ENCODE measurements at places on chromosomes 7 and 10. TPM values are rescaled to one million over a fixed set of nuclear protein-coding genes. Genes with fewer than 3 reads are reported as not detected.

DNA sequence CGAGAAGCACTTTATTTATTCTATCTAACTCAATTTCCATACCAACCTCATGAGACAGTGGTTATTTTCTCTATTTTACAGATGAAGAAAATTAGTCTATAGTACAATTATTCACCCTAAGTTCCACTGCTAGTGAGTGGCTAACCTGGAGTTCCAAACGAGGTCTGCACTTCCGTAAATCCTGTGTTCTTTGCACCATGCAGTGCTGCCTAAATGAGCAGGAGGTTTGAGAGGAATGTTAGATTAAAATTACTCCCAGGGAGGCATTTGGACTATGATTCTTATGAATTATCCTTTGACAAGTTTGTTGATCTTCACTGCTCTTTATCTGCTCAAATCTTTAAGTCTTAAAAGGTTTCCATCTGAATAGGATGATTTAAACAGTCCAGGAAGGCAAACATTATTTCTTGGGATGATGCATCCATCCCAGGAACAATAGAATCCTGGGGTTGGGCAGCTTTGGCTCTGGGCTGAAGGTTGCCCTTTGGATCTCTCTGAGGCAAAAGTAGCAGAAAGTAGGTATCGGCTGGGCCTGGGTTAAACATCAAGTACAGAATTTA is 400.8 kb downstream of the REEP3 start:
- no peak for DNase-seq
- H3K27me3 ChIP-seq: peaks cover 10% of the 10 kb centered on the region
- H3K36me3 ChIP-seq: no peaks in the 10 kb centered on the region
- H3K4me1 ChIP-seq: no peaks in the 10 kb centered on the region

MRLN gene
- not detected for total RNA-seq

- peaks cover 20% of the 10 kb centered on the region for H3K27me3 ChIP-seq
- H3K4me1 ChIP-seq: no peaks in the 10 kb centered on the region
- H3K4me3 ChIP-seq: no peak overlapping the region
Observed at GRCh38 chr7:23913016-23913415, 203.0 kb downstream of the STK31 start.

ACADSB gene
- 24.0 TPM for total RNA-seq

SAMD9L gene
- 45.6 TPM for total RNA-seq

CYP2C18 gene
- total RNA-seq: not detected

DNA sequence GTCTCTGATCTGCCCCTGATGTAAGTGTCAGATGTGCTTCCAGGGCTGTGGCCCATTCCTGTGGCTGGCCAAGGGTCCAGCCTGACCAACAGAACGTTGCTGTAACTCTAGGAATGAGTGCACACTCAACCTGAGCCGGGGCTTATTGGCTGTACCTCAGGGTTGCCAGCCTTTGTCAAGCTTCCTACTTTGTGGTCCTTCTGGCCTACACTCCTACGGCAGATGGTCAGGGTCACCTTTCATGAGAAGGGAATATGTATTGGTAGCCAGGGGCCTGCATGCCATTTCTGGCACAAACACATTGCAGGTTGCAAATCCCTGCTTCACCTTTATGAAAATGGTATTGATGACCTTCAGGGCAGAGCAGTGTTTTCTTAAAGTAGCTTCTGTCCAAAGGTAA is 64.5 kb downstream of the MTURN start:
- peaks cover 4% of the 10 kb centered on the region for H3K27me3 ChIP-seq
- H3K4me3 ChIP-seq: no peak overlapping the region
- H3K36me3 ChIP-seq: peaks cover 21% of the 10 kb centered on the region
- H3K27ac ChIP-seq: no peak overlapping the region
- DNase-seq: no peak

CRPPA gene
- total RNA-seq: 2.1 TPM

GRCh38 chr10:363152-363551 is 227.9 kb downstream of the ZMYND11 start:
- peaks cover 9% of the 10 kb centered on the region for H3K27me3 ChIP-seq
- no peak overlapping the region for H3K27ac ChIP-seq
- DNase-seq: no peak
- H3K36me3 ChIP-seq: no peaks in the 10 kb centered on the region

GRCh38 chr10:72061930-72062329 is 26.4 kb downstream of the SPOCK2 start:
- H3K36me3 ChIP-seq: no peaks in the 10 kb centered on the region
- no peaks in the 10 kb centered on the region for H3K4me1 ChIP-seq
- no peak overlapping the region for H3K4me3 ChIP-seq
- DNase-seq: no peak
- H3K27me3 ChIP-seq: no peaks in the 10 kb centered on the region

- H3K4me3 ChIP-seq: no peak overlapping the region
- H3K36me3 ChIP-seq: no peaks in the 10 kb centered on the region
- H3K27me3 ChIP-seq: peaks cover 9% of the 10 kb centered on the region
- DNase-seq: no peak
- no peak overlapping the region for H3K27ac ChIP-seq
Observed at GRCh38 chr10:13496931-13497330, 31.9 kb downstream of the BEND7 start.

DNA sequence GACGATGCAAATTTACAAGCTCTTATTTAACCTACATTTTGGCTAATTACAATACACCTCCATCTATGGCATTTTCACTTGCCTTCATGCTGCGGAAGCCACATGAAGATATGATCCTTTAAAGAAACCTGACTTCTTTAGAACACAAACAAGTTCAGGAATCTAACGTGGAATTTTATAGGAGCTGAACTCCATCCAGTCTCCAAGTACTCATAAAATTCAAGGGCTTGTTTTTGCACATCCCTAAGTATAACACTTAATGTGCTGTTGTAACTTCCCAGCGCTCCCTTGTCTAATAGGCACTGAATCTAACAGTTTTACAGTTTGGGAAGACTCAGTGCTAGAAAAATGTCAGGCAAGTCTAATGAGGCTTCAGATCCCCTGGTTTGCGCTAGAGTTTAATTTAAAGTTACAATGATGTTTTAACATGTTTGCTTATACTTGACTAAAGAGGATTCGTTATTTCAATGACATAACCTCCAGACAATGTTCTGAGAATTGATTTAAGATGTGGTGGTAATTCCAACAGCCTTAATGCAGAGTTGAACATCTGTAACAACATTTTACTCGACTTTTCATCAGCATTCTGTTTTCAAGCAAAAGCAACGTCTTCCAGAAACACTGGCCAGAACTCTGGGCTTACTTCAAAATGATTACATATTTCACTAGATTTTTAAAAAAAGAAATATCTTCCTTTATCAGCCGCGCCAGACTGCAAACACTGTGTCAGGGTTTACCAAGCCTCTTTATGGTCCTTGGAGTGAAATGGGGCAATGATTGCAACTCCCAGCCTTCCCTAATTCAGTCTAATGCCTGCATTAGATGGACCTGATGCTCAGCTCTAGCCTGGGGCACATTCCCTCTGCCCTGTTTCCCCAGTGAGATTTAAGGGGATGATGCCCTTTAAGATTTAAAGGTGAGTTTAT is 664.3 kb downstream of the KCNMA1 start:
- no peak overlapping the region for H3K4me3 ChIP-seq
- peaks cover 12% of the 10 kb centered on the region for H3K27me3 ChIP-seq
- H3K4me1 ChIP-seq: no peaks in the 10 kb centered on the region
- no peaks in the 10 kb centered on the region for H3K36me3 ChIP-seq

SEMA3A gene
- 5.0 TPM for total RNA-seq

SLF2 gene
- 27.8 TPM for total RNA-seq

DNA sequence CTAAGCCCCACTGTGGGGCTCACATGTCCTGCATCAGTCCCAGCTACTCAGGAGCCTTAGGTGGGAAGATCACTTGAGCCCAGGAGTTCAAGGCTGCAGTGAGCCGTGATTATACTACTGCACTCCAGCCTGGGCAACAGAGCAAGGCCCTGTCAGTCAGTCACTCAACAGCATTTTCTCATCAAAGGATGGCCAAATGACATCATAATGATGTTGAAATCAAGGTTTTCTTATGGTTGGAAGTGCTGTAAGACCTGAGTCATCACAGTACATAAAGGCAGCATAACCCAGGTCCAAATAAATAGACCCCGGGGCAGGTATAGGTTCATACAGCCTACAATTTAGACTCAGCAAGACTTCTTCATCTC is 341.1 kb downstream of the PARD3 start:
- H3K4me1 ChIP-seq: no peaks in the 10 kb centered on the region
- no peak overlapping the region for H3K4me3 ChIP-seq
- no peaks in the 10 kb centered on the region for H3K36me3 ChIP-seq
- H3K27ac ChIP-seq: no peak overlapping the region

GRCh38 chr7:99392659-99393354 is 15.6 kb downstream of the PDAP1 start:
- H3K36me3 ChIP-seq: no peaks in the 10 kb centered on the region
- no peaks in the 10 kb centered on the region for H3K27me3 ChIP-seq
- peak; percentile 82 for DNase-seq
- peaks cover 9% of the 10 kb centered on the region for H3K4me1 ChIP-seq

IFIT2 gene
- total RNA-seq: 1.7 TPM

GRCh38 chr10:3451516-3452172 is 279.1 kb upstream of the PITRM1 start:
- no peak overlapping the region for H3K27ac ChIP-seq
- peaks cover 30% of the 10 kb centered on the region for H3K27me3 ChIP-seq
- H3K36me3 ChIP-seq: no peaks in the 10 kb centered on the region
- no peak for DNase-seq

DNA sequence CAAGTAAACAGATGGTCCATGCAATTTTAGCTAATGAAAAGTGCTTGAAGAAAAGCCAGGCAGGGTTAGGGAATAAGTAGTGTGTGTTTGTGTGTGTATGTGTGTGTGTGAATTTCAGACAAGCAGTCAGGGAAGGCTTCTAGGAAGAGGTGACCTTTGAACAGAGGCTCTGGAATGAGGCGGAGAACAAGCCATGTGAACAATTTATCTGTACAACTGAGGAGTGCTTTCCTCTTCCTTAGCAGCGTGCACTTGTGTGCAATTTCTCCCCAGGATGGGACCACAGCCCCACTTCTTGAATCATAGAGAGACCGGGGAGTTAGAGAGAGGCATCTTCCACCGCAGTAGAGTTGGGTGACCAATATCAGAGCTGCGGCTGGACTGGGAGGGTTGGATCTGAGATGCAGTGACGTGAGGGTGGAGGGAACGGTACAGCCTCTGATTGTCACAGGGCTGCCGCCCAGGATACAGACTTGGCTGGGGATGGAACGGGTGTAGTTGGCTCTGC is 69.2 kb upstream of the FAM171A1 start:
- H3K27ac ChIP-seq: no peak overlapping the region
- H3K36me3 ChIP-seq: no peaks in the 10 kb centered on the region
- H3K4me1 ChIP-seq: no peaks in the 10 kb centered on the region
- H3K27me3 ChIP-seq: peaks cover 29% of the 10 kb centered on the region
- H3K4me3 ChIP-seq: no peak overlapping the region

STRIP2 gene
- 11.3 TPM for total RNA-seq

DNA sequence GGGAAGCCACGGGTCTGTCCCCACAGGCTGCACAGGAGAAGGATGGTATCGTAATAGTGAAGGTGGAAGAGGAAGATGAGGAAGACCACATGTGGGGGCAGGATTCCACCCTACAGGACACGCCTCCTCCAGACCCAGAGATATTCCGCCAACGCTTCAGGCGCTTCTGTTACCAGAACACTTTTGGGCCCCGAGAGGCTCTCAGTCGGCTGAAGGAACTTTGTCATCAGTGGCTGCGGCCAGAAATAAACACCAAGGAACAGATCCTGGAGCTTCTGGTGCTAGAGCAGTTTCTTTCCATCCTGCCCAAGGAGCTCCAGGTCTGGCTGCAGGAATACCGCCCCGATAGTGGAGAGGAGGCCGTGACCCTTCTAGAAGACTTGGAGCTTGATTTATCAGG is 8.1 kb downstream of the ZKSCAN1 start:
- peaks cover 28% of the 10 kb centered on the region for H3K4me1 ChIP-seq
- H3K36me3 ChIP-seq: peaks cover 4% of the 10 kb centered on the region
- no peak for DNase-seq
- no peaks in the 10 kb centered on the region for H3K27me3 ChIP-seq

GRCh38 chr7:99141841-99142726 is 1.8 kb downstream of the SMURF1 start:
- H3K4me1 ChIP-seq: peaks cover 43% of the 10 kb centered on the region
- peak overlapping the region; percentile 70 for H3K27ac ChIP-seq
- no peaks in the 10 kb centered on the region for H3K36me3 ChIP-seq
- H3K27me3 ChIP-seq: peaks cover 3% of the 10 kb centered on the region

ZWINT gene
- 59.5 TPM for total RNA-seq

DNA sequence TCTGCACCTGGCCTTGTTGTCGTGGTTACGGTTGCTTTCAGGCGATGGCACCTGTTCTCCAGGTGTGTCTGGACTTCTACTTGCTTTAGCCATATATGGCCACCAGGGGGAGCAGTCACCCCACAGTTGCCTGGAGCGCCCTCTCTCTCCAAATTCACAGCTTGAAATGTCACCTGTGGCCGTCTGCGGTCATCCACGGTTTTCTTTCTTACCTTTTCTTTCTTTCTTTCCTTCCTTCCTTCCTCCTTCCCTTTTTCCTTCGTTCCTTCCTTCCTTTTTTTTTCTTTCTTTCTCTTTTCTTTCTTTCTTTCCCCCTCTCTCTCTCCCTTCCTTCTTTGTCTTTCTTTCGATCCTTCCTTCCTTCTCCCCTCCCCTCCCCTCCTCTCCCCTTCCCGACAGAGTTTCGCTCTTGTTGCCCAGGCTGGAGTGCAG is 150.5 kb upstream of the VKORC1L1 start:
- no peaks in the 10 kb centered on the region for H3K27me3 ChIP-seq
- H3K4me3 ChIP-seq: no peak overlapping the region
- no peak overlapping the region for H3K27ac ChIP-seq
- H3K36me3 ChIP-seq: no peaks in the 10 kb centered on the region
- peaks cover 6% of the 10 kb centered on the region for H3K4me1 ChIP-seq

GRCh38 chr7:13850185-13850752 is 139.2 kb downstream of the ETV1 start:
- peak overlapping the region; percentile 75 for H3K4me3 ChIP-seq
- H3K36me3 ChIP-seq: no peaks in the 10 kb centered on the region
- peak; percentile 86 for DNase-seq
- no peaks in the 10 kb centered on the region for H3K27me3 ChIP-seq
- peak overlapping the region; percentile 71 for H3K27ac ChIP-seq

GRCh38 chr7:91634485-91635177 is 245.9 kb downstream of the MTERF1 start:
- H3K4me1 ChIP-seq: no peaks in the 10 kb centered on the region
- no peaks in the 10 kb centered on the region for H3K36me3 ChIP-seq
- no peaks in the 10 kb centered on the region for H3K27me3 ChIP-seq
- DNase-seq: no peak
- no peak overlapping the region for H3K4me3 ChIP-seq
- no peak overlapping the region for H3K27ac ChIP-seq

PNLIPRP1 gene
- not detected for total RNA-seq

UPK3B gene
- 5.0 TPM for total RNA-seq

CTAGE4 gene
- total RNA-seq: 1.7 TPM

TSPAN15 gene
- 1.4 TPM for total RNA-seq

HMX3 gene
- not detected for total RNA-seq

UTF1 gene
- not detected for total RNA-seq

SPDYE6 gene
- total RNA-seq: not detected

LRRC61 gene
- 16.1 TPM for total RNA-seq

FEZF1 gene
- total RNA-seq: not detected

DNA sequence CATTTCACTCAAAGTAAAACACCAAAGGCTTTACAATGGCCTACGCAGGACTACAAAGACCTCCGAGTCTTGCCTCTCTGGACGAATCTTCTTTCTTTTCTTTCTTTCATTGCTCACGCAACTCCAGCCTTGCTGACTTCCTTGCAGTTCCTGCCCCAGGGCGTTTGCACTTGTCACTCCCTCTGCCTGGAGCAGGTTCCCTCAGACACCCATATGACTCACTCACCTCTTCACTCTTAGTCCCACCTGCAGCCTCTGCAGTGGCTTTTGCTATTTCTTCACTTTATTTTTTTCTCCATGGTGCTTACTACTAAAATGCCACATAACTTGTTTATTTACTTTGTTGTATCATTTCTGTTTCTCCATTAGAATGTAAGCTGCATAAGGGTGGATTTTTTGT is 33.1 kb downstream of the GHRHR start:
- no peaks in the 10 kb centered on the region for H3K36me3 ChIP-seq
- no peak overlapping the region for H3K27ac ChIP-seq
- DNase-seq: no peak

SFXN4 gene
- 48.0 TPM for total RNA-seq

All from natural killer cell treated with Interleukin-12 subunit alpha and Interleukin-12 subunit beta and Interleukin-15 and Interleukin-18, amount 100 ng/mL, for 72 hours (primary cell).